ENCODE measurements at places on chromosomes 7 and 10.

- no peak for DNase-seq
Observed at GRCh38 chr10:63208986-63209385, 75.9 kb downstream of the NRBF2 start.

GRCh38 chr7:3451701-3452100 lies 150.6 kb downstream of the SDK1 start:
- DNase-seq, result no peak

- no peak for DNase-seq
Observed at GRCh38 chr7:19144661-19145433, at the start of gene FERD3L. TSS of gene FERD3L (minus strand) at chr7:19145421. CDS start at chr7:19145362, 59 bp downstream.

- DNase-seq, result no peak
Observed at GRCh38 chr7:44177570-44178131, 11.6 kb downstream of the GCK start.

DNA sequence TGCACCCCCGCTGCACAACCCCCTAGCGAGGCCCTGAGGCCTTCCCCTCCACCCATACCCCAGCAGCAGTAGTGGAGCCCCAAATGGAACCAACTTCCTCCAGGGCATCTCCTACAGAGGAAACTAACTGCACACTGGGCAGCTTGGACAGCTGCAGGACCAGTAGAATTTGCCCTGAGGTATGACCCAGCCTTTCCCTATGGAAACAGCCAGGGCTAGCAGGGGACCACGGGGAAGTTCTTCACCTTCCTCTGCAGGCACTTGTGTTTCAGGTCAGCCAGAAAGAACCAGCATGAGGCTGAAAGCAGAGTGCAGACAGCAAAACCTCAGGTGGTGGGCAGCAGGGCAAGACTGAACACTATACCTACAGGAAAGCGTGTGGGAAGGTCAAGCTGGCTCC lies 5.7 kb upstream of the EEPD1 start:
- DNase-seq, result no peak

- no peak for DNase-seq
Observed at GRCh38 chr10:104563051-104563450, 78.0 kb upstream of the SORCS3 start.

GRCh38 chr10:31701546-31701945 lies 227.1 kb downstream of the ARHGAP12 start:
- DNase-seq, result no peak
